NCI-H187 treated with DMSO at 0.1 percent for 48 hours (cell line): ENCODE measurements at places on chromosomes 3 and 15.

GRCh38 chr15:100939791-100940190 lies 20.6 kb downstream of the LRRK1 start:
- no peak for DNase-seq

GRCh38 chr3:49747792-49748480 lies 24.2 kb upstream of the GMPPB start:
- DNase-seq: no peak

GRCh38 chr15:76844096-76844495 lies 61.0 kb downstream of the SCAPER start:
- no peak for DNase-seq

DNA sequence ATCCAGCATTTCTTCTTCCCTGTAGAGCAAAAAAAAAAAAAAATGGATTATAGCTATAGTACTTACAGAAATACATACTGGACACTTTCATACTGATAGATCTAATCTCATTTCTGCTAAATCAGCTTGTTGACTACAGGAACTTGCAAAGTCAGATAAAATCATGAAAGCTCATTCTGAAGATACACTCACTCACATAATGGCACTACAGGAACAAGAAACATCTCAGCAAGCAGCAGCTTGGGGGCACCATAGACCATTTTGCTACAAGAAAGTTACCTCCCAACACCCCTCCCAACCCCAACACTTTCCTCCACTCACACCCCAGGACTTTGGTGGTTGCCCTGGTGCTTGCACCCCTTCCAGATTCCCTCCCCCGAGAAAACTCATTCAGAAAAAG lies 4.6 kb downstream of the MYH15 start:
- DNase-seq: no peak
